CD4-positive, alpha-beta T cell treated with Interleukin-12 subunit alpha and Interleukin-12 subunit beta, for 1 hour (primary cell): ENCODE measurements at places on chromosomes 3 and 15.

- no peak for DNase-seq
Observed at GRCh38 chr15:73747847-73748590, 5.1 kb downstream of the INSYN1 start.

DNA sequence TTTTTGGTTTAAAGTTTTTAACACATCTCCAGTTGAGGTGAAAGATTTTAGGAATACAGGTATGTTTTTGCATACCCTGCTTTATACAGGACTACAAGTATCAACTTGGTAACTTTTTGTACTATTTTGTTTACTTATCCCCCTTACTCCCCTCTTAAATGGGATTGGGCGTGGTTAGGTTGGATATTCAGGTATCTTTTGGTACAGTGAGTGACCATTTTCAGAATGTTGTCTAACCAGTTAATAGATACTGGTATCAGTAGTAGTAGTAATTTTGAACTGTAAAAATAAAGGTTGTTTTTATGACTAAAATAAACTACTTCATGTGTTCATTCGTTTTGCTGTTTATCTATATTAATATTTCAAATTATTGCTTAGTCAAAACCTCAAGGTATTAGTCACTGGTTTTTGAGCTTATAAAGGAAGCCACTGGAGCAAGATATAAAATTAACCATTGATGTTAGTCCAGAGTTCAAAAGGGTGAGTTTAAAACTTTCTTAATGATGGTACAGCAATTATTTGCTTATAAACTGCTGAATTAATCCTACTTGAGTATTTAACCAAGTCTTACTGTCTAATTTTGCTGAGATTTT is 3.3 kb downstream of the MME start:
- no peak for DNase-seq

DNA sequence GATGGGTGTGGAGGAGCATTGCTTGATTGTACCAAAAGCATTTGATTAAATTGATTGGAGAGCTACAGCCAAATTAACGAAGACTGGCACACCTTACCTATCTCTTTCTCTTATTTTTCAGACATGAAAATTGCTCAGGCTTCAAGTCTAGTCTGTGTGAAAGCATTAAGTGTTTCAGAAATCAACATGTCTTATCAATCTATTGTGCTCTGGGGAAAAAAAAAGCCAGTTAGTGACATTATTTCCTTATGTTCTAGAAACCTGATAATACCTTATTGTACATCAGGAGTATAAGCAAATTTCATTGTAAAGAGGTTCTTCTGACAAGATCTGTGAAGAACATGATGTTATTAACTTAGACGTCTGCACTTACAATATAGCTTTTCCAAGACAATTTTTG is 465.2 kb downstream of the IL5RA start:
- DNase-seq = no peak

DNA sequence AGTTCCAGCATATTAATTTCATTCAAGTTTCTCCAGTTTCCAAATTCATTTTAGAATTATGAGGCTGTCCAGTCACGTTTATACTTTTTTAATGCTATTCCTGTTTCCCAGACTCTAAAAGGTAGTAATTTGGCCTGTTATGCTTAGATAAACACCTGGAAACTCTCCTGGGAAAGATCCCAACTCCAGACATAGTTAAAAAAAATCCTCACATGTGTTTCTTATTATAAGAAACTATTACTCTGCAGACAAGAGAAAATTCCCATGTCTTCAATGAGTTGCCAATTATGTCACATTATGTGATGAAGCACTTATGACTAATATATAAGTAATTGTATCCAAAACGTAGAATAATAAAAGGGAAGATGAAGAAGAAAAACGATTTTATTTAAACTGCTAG is 137.1 kb upstream of the TMC3 start:
- DNase-seq = no peak

GRCh38 chr3:63492464-63492863 is 160.0 kb upstream of the SNTN start:
- DNase-seq = no peak

DNA sequence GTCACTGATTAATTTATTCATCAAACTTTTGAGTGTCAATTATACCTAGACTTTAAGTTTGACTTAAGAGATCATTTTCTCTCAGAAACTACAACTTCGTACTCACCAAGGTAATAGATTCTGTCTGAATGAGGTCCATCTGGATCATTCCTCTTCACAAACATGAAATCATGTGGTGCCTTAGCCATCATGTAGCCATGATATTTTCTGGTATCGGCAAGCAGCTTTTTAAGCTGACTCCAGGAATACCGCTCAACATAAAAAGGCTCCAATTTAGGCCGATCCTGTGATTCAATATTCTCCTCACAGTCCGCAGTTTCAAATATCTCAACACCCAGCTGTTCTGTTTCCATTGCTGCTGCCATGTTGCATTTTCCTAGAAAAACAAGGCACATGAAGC is 5.3 kb downstream of the DPP8 start:
- DNase-seq = no peak

- no peak for DNase-seq
Observed at GRCh38 chr3:51860703-51861665, at the start of gene IQCF2. Gene IQCF2, plus strand, starts transcription at chr3:51861615. Its CDS starts 52 bp downstream, at chr3:51861667.

DNA sequence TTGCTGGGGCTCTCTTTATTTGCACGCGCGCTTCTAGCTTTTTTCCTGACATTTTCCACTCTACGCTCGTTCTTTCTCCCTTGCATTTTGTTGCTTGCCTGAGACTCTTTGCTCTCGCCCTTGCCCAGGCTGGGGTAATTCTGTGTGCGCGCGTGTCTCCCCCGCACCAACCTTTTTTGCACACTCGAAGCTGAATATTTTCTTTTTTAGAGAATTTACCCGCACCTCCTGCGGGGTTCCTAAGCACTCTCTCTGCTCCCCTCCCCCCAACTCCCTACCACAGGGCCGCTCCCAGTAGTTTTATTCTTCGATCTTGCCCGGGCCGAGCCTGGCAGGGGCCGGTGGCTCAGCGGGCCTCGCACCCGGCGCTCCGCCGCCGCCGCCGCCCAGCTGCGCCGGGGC is 732 bp downstream of the FAM43A start:
- DNase-seq = no peak

GRCh38 chr3:14784087-14784681 is 34.6 kb upstream of the FGD5 start:
- DNase-seq = no peak

- no peak for DNase-seq
Observed at GRCh38 chr3:54790051-54790450, 137.8 kb downstream of the LRTM1 start.

- no peak for DNase-seq
Observed at GRCh38 chr3:123096731-123097130, 29.9 kb downstream of the PDIA5 start.

DNA sequence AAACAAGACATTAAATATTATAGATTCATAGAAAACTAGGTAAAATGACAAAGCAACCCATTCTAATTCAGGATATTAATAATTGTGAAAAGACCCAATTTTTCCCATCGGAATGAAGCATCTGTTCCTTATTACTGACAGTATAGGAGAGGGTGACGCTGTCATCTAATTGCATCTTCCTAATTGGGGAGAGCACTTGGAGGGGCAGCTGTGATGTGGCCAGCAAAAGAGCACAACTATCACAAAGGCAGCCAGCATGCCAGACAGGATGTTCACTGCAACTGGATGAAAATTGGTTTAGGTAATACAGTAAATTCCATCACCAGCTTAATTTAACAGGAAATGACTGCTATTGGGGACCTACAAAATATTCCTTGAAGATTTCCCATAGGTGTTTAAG is 21.9 kb upstream of the MINAR1 start:
- no peak for DNase-seq

- DNase-seq = no peak
Observed at GRCh38 chr3:32571192-32571485, 481 bp upstream of the DYNC1LI1 start.

DNA sequence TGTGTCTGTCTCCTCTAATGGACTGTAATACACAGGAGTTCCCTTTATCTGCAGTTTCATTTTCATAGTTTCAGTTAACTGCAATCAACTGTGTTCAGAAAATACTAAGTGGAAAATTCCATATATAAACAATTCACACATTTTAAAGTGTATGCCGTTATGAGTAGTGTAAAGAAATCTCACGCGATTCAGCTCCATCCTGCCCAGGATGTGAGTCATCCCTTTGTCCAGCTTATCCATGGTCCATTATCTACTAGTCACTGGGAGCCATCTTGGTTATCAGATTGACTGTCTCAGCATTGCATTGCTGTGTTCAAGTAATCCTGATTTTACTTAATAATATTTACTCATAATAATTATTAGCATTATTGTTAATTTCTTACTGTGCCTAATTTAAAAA is 14.5 kb downstream of the ZPLD1 start:
- DNase-seq = no peak

DNA sequence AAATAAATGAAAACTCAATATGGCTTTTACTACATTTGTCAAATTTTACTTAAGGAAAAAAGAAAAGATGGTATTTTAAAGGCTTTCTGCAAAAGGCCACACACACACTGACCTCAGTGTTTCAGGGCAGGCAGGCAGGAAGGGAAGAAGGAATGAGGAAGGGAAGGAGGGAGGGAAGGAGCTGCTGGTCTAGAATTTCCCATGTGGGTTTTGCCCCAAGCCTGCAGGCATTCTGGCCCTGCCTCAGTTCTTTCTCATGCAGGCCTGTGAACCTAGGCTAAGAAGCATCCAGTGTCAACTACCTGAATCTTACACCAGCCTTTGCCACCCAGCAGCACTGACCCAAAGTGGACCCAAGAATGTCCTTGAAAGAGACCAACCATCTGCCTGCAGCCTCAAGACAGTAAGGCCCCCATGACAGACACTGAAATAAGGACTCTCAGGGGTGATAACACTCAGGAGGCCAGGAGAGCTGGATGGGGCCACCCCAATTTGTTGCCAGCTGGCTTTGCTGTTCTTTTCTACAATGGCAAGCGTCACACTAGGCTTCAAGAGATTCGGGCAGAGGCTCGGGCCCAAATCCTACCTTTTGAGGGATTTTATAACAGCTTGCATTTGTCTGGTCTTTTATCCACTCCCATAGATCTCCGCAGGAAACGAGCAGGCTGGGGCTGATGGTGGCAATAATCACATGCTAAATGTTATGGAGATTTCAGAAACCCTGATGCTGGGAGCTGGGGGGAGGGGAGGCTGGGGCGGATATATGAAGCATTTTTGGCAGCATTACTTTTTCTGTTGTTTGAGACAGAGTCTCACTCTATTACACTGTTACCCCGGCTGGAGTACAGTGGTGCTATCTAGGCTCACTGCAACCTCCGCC is 51.4 kb downstream of the XXYLT1 start:
- DNase-seq = no peak

DNA sequence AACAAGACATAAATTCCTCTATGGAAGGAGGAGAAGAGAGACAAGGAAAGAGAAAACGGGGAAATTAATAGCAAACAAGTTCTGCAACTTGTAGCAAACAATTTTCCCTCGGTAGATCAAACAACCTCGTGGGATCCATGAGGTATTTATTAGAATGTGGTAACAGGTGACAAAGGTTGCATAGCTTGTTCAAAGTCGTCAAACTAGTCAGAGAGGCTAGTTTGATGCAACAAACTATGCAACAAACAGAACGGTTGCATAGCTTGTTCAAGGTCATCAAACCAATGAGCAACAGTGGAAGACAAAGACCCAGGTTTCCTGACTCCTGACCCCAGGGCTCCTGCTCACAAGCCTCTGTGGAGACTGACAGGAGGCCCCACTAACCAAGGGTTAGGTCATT is 20.7 kb downstream of the MB21D2 start:
- no peak for DNase-seq

- no peak for DNase-seq
Observed at GRCh38 chr3:132709761-132710160, 12.4 kb downstream of the NPHP3 start.
